Transverse colon (tissue), 4 donors: ENCODE measurements at places on chromosomes 4 and X. TPM values are rescaled to one million over a fixed set of nuclear protein-coding genes. Genes with fewer than 3 reads are reported as not detected.

- H3K36me3 ChIP-seq = no peaks in the 10 kb centered on the region
- H3K27ac ChIP-seq = no peak overlapping the region
- no peak overlapping the region for H3K4me3 ChIP-seq
- no peaks in the 10 kb centered on the region for H3K27me3 ChIP-seq
Measured at GRCh38 chrX:117851025-117851424, 265.6 kb downstream of the KLHL13 start.

DNA sequence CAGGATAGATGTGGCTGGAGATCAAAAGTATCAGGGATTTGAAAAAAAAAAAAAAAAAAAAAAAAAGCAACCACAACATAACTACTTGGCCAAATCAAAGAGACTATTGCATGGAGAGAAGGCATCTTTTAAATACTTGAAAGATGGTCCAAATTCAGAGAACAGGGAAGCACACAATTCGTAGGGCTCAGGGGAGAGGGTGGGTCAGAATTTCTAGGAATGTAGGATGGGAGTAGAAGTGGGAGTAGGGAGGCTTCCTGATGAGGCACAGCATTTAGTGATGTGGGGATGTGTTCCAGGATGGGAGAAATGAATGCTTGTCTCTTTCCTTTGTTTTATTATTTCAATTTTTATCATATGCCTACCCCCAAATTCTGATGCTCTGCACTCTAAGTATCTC is 36.3 kb downstream of the RTL3 start:
- H3K4me1 ChIP-seq = no peaks in the 10 kb centered on the region
- no peaks in the 10 kb centered on the region for H3K36me3 ChIP-seq
- DNase-seq = no peak
- H3K4me3 ChIP-seq = no peak overlapping the region
- H3K27ac ChIP-seq = no peak overlapping the region
- no peaks in the 10 kb centered on the region for H3K27me3 ChIP-seq

DNA sequence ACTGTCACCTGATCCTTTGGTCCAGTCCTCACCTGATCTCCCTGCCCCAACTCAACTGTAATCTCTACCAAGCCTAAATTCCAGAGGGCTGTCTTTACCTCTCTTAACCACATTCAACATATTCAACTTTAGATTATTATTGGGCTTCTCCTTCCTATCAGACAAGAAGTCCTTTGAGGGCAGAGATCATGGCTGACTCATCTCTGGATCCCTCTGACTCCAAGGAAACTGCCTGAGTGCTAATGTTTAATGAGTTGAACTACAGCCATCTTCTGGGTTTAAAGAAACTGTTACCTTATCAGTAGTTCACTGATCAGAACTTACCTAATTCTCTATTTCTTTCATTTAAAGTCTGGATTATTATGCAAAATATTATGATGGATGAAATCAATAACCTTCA is 135.7 kb downstream of the GPC3 start:
- H3K27ac ChIP-seq = no peak overlapping the region
- H3K27me3 ChIP-seq = no peaks in the 10 kb centered on the region
- DNase-seq = no peak

- DNase-seq = no peak
- H3K4me1 ChIP-seq = no peaks in the 10 kb centered on the region
- H3K27me3 ChIP-seq = no peaks in the 10 kb centered on the region
Measured at GRCh38 chr4:66927937-66928336, 617.4 kb downstream of the CENPC start.

- H3K27me3 ChIP-seq = peaks cover 32% of the 10 kb centered on the region
- no peak overlapping the region for H3K27ac ChIP-seq
- no peaks in the 10 kb centered on the region for H3K36me3 ChIP-seq
- DNase-seq = peak; percentile 88
- no peak overlapping the region for H3K4me3 ChIP-seq
Measured at GRCh38 chr4:602559-602942, 22.8 kb upstream of the PDE6B start.

- H3K36me3 ChIP-seq = no peaks in the 10 kb centered on the region
- no peak for DNase-seq
- H3K4me1 ChIP-seq = no peaks in the 10 kb centered on the region
- no peaks in the 10 kb centered on the region for H3K27me3 ChIP-seq
- no peak overlapping the region for H3K4me3 ChIP-seq
- H3K27ac ChIP-seq = no peak overlapping the region
Measured at GRCh38 chrX:144335402-144335801, 451.5 kb downstream of the UBE2NL start.

GRCh38 chr4:81471588-81472280 is at the start of gene RASGEF1B:
TSS of gene RASGEF1B (minus strand) at chr4:81471907. CDS start at chr4:81459508, 12,399 bp downstream.
- peak; percentile 94 for DNase-seq
- peaks cover 41% of the 10 kb centered on the region for H3K4me1 ChIP-seq
- peak within 1 kb of the TSS; percentile 93 for H3K27ac ChIP-seq
- H3K4me3 ChIP-seq = peak within 1 kb of the TSS; percentile 86

GRCh38 chr4:113355550-113356371 is 306.3 kb downstream of the ANK2 start:
- H3K27ac ChIP-seq = no peak overlapping the region
- peaks cover 8% of the 10 kb centered on the region for H3K4me1 ChIP-seq
- peak; percentile 8 for DNase-seq
- H3K36me3 ChIP-seq = no peaks in the 10 kb centered on the region

GRCh38 chr4:38326499-38326898 is 337.5 kb upstream of the KLF3 start:
- H3K4me3 ChIP-seq = no peak overlapping the region
- H3K27me3 ChIP-seq = no peaks in the 10 kb centered on the region
- no peak for DNase-seq
- no peaks in the 10 kb centered on the region for H3K4me1 ChIP-seq

GRCh38 chrX:21972721-21973120 is 32.2 kb downstream of the SMS start:
- H3K36me3 ChIP-seq = no peaks in the 10 kb centered on the region
- no peaks in the 10 kb centered on the region for H3K4me1 ChIP-seq
- H3K27ac ChIP-seq = peak overlapping the region; percentile 75
- no peak for DNase-seq

GRCh38 chrX:154779261-154779660 is 16.6 kb downstream of the DKC1 start:
- no peaks in the 10 kb centered on the region for H3K27me3 ChIP-seq
- DNase-seq = no peak
- no peaks in the 10 kb centered on the region for H3K4me1 ChIP-seq

IL9R gene
- 0.79 TPM for total RNA-seq

CFI gene
- not detected for total RNA-seq

EGFL6 gene
- total RNA-seq = not detected
